OCI-LY7 (cell line): ENCODE measurements at places on chromosomes 5 and 9. TPM values are rescaled to one million over a fixed set of nuclear protein-coding genes. Genes with fewer than 3 reads are reported as not detected.

DNA sequence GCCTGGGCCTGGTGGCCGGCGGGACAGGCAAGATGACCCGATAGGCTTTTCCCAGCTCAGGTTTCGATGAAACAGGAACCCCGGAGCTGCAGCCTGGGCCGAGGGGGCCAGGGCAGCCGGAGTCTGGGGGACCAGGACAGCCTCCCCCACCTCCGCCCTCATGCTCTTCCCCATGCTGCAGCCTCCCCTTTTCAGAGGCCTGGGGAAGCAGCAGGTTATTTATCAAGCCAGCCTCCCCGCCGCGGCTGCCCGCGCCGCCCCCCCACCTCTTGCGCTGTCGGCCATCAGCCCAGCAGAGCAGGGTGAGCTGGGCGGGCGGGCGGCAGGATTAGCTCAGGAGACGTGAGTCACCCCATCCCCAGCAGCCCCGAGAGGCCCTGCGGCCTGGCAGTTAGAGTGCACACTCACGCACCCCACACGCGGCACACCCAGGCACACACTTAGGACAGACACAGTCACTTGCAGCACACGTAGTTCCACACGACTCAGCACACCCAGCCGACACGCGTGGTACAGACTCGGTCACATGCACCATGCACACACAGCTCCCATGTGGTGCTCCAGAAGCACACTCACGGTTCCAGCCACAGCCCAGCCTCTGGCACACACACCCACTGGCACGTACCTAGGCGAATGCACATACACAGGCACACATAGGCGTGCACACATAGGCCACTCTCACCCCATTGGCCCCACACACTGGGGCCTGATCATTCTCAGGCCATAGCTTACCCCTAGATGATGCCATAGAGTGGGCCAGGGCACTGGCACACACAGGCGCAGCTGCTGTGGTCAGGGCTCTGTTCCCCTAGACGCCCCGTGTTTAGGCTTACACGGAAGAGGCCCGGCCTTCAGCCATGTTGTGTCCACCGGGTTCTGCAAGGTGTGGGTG, 13.0 kb downstream of the CXXC5 start:
- no peak for DNase-seq

DNA sequence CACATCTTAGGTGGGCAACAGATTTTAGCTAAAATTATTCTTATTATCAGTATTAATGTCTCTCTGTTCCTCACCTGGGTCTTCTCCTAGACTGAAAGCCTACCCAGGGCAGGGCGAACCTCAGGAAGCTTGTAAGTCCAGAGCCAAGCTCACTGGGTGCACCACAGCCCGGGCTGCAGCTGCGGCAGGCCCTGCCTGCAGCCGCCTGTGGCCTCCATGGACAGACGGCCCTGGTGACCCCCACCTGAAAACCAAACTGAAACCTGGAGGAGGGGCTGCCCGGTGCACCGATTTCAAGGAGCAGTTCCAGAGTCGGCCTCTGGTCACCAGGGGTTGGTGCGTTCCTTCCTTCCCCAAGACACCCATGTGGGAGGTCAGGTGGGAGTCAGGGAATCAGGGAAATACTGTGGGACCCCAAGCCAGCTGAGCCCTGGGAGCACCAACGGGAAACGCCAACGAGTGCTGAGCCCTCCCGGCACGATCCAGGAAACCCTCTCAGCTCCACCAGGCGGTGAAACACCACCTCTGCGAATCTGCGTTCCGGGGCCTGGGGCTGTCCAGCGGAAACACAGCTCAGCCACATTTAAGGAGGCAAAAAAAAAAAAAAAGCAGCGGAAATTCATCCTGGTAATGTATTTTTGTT, 68.6 kb upstream of the PPP1R26 start:
- no peak for DNase-seq

DNA sequence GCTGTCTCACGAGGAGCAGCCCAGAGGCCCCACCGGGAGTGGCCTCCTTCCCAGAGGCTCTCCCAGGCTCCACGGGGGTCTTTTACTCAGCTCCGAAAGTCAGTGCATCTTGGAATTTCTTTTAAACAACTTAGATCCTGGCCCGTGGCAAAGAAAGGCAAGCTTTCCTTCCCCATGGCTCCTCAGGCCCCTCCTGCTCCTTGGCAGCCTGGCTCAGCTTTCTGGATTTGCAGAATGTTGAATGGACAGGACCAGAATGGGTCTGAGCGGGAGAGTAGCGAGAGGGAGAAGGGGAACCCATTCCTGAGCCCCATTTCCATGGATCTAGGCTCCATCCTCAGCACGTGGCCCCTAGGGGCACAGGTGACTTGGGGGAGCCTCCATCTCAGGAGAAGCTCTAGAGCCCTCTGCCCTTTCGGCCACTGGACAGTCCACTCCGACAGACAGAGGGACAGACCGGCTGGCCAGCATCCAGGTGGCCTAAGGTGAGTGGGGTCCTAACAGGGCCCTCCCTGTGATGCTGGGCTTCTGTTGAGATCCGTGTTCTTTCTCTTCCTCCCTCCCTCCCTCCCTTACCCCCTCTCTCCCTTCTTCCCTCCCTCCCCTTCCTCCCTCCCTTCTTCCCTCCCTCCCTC, 173.9 kb upstream of the PPP1R26 start:
- no peak for DNase-seq

- peak; percentile 37 for DNase-seq
These were observed at the start of gene TTC39B for GRCh38 chr9:15306757-15307522. Gene TTC39B, minus strand, starts transcription at chr9:15307216. Its CDS starts 91 bp downstream, at chr9:15307125.

Gene NUTM2G
- not detected in 2 replicates for total RNA-seq
